ENCODE measurements at places on chromosomes 12 and 14.

DNA sequence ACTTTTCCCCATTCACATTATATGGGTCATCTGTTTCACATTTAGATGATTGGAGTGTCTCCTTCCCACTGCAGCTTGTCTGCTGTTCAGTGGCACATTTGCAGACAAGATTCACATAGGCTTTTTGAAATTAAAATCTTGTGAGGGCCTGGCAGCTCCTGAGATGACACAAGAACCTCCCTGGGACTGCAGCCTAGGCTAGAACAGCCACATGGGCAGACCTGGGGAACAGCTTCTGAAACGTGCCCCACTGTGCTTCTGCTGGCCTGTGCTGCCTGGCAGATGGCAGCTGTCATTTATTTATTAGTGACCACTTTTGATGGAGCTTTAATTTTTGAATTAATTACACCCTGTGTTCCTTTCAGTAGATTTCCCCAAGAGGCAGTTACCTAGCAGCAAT is 137.4 kb downstream of the GRIP1 start:
- H3K27me3 ChIP-seq: no peaks in the 10 kb centered on the region
- DNase-seq: no peak
- H3K4me1 ChIP-seq: no peaks in the 10 kb centered on the region
- no peaks in the 10 kb centered on the region for H3K36me3 ChIP-seq
- no peak overlapping the region for H3K27ac ChIP-seq

DNA sequence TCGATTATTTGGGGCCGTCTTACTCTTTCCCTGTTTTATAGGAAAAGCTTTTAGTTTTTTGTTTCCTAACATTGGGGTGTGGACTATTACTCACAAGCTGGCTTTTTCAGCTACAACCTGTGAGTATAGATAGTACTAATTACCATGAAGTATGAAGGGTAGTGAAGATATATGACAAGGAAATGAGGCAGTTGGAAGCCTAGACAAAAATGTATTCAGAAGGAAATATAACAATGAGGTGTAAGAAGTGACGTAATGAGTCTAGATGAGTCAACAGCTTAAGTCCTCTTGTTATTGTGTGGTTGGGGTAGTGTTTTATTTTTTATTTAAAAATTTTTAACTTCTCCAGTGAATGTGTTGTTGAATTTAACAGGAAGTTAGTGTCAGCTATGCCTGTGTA is 804.5 kb downstream of the NRXN3 start:
- no peak overlapping the region for H3K4me3 ChIP-seq
- no peaks in the 10 kb centered on the region for H3K36me3 ChIP-seq
- DNase-seq: no peak
- no peak overlapping the region for H3K27ac ChIP-seq

- no peaks in the 10 kb centered on the region for H3K4me1 ChIP-seq
- H3K4me3 ChIP-seq: no peak overlapping the region
- H3K27me3 ChIP-seq: no peaks in the 10 kb centered on the region
- DNase-seq: no peak
These were observed 292.1 kb downstream of the CACNA1C start for GRCh38 chr12:2344885-2345284.

- no peak for DNase-seq
- H3K4me1 ChIP-seq: no peaks in the 10 kb centered on the region
These were observed 116.0 kb upstream of the LHX5 start for GRCh38 chr12:113587720-113588119.

GRCh38 chr14:54177641-54178621 is 218.9 kb upstream of the CDKN3 start:
- no peak overlapping the region for H3K27ac ChIP-seq
- no peak overlapping the region for H3K4me3 ChIP-seq
- DNase-seq: no peak
- H3K4me1 ChIP-seq: peaks cover 15% of the 10 kb centered on the region
- H3K27me3 ChIP-seq: no peaks in the 10 kb centered on the region
- no peaks in the 10 kb centered on the region for H3K36me3 ChIP-seq

DNA sequence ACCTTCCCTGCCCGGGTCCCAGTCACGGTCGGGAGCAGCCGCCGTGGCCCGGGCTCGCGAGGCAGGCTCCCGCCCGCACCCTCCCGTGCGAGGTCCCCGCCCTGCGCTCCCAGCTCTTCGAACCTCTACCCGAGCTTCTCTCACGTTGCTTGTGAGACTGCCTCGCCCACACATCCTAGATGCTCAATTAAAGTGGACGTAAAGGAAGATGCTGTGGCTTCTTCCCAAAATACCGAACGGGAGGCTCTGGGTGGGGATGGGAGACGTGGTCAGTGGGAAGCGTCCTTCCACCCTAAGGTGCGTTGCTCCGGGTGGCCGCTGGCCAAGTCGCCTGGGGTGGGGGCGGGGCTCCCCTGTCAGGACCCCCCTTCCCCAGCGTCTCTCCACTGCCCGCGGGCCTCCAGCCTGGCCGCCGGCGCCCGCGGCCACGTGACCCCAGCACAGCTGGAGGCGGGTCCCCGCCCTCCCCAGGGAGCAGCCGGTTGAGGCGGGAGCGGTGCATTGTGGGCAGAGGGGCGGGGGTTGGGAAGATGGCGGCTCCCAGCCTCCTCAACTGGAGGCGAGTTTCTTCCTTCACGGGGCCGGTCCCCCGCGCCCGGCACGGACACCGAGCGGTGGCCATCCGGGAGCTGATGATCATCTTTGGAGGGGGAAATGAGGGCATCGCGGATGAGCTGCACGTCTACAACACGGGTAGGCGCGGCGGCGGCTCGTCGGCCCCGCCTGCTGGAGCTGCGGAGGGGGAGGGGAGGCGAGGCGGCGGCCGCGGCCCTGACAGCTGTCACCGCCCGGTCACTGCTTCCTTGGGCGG is at the start of gene HCFC2:
TSS of gene HCFC2 (plus strand) at position 501 of the 811 bp plus-strand sequence. CDS start at position 531, 30 bp downstream.
- no peaks in the 10 kb centered on the region for H3K27me3 ChIP-seq
- peak within 1 kb of the TSS; percentile 75 for H3K4me3 ChIP-seq
- H3K4me1 ChIP-seq: no peaks in the 10 kb centered on the region
- H3K27ac ChIP-seq: peak within 1 kb of the TSS; percentile 88
- peaks cover 6% of the 10 kb centered on the region for H3K36me3 ChIP-seq
- DNase-seq: peak; percentile 95

GRCh38 chr14:36656687-36657398 is 4.8 kb upstream of the PAX9 start:
- H3K4me3 ChIP-seq: peak overlapping the region; percentile 17
- H3K4me1 ChIP-seq: no peaks in the 10 kb centered on the region
- H3K36me3 ChIP-seq: no peaks in the 10 kb centered on the region
- H3K27me3 ChIP-seq: no peaks in the 10 kb centered on the region
- no peak overlapping the region for H3K27ac ChIP-seq

DNA sequence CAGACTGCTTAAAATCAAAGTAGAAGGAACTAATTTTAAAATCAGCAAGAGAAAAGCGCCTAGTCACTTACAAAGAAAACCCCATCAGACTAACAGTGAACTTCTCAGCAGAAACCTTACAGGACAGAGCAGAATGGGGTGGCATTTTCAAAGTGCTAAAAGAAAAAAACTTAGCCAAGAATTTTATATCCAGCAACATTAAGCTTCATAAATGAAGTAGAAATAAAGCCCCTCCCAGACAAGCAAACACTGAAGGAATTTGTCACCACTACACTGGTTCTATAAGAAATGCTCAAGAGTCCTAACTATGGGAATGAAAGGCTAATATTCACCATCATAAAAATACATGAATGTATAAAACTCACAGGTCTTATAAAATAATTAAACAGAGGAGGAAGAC is 6.4 kb upstream of the ZNF268 start:
- no peak overlapping the region for H3K4me3 ChIP-seq
- no peaks in the 10 kb centered on the region for H3K27me3 ChIP-seq
- H3K36me3 ChIP-seq: no peaks in the 10 kb centered on the region
- DNase-seq: no peak

GRCh38 chr14:96042248-96042930 is 3.2 kb downstream of the C14orf132 start:
- no peaks in the 10 kb centered on the region for H3K36me3 ChIP-seq
- H3K27me3 ChIP-seq: no peaks in the 10 kb centered on the region
- no peak overlapping the region for H3K4me3 ChIP-seq
- no peak overlapping the region for H3K27ac ChIP-seq
- H3K4me1 ChIP-seq: no peaks in the 10 kb centered on the region
- DNase-seq: no peak

- H3K4me3 ChIP-seq: no peak overlapping the region
- no peak overlapping the region for H3K27ac ChIP-seq
- H3K4me1 ChIP-seq: no peaks in the 10 kb centered on the region
- no peaks in the 10 kb centered on the region for H3K36me3 ChIP-seq
These were observed 16.0 kb downstream of the SLC41A2 start for GRCh38 chr12:104942075-104942474.

DNA sequence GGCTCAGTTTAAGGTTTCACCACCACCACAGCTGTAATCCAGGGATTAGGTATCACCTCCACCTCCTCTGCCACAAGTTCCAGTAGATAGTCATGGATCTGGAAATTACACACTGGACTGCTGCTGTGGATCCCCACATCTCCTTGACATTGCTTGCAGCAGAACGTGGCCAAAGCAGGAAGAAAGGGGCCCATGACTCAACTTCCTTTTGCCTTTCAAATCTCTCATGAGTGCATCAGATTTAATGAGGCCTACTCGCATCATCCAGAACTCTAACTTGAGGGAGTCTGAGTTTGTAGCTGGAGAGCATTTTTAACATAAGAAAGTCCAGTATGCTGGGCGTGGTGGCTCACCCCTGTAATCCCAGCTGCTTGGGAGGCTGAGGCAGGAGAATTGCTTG is 29.2 kb upstream of the TMED10 start:
- H3K4me1 ChIP-seq: peaks cover 6% of the 10 kb centered on the region
- no peaks in the 10 kb centered on the region for H3K36me3 ChIP-seq
- H3K27ac ChIP-seq: no peak overlapping the region
- no peak for DNase-seq
